Urinary bladder (tissue), 4 donors: ENCODE measurements at places on chromosomes 6 and 20. TPM values are rescaled to one million over a fixed set of nuclear protein-coding genes. Genes with fewer than 3 reads are reported as not detected.

KIAA0408 gene
- 14.9 TPM for polyA plus RNA-seq

HLA-G gene
- not detected for polyA plus RNA-seq

GPSM3 gene
- 12.8 TPM for polyA plus RNA-seq

ID4 gene
- 50.2 TPM for polyA plus RNA-seq

CST4 gene
- polyA plus RNA-seq = not detected

IBTK gene
- polyA plus RNA-seq = 16.8 TPM

HLA-DRA gene
- polyA plus RNA-seq = 272 TPM

NOX3 gene
- polyA plus RNA-seq = not detected

WFDC5 gene
- 0.27 TPM for polyA plus RNA-seq

PHACTR1 gene
- 3.3 TPM for polyA plus RNA-seq

TAGAP gene
- 3.5 TPM for polyA plus RNA-seq

SMOC2 gene
- polyA plus RNA-seq = 176 TPM

TMEM217 gene
- 0.24 TPM for polyA plus RNA-seq

GNMT gene
- 0.52 TPM for polyA plus RNA-seq

SAMD10 gene
- polyA plus RNA-seq = 3.8 TPM

TMEM74B gene
- polyA plus RNA-seq = 0.42 TPM

SIRPB1 gene
- 0.38 TPM for polyA plus RNA-seq

TRIM40 gene
- polyA plus RNA-seq = not detected

ESR1 gene
- 1.8 TPM for polyA plus RNA-seq
